SW 1271 (cell line): ENCODE measurements at places on chromosomes 6 and 20.

GRCh38 chr20:54458219-54458618, 17.2 kb upstream of the DOK5 start:
- DNase-seq = no peak

DNA sequence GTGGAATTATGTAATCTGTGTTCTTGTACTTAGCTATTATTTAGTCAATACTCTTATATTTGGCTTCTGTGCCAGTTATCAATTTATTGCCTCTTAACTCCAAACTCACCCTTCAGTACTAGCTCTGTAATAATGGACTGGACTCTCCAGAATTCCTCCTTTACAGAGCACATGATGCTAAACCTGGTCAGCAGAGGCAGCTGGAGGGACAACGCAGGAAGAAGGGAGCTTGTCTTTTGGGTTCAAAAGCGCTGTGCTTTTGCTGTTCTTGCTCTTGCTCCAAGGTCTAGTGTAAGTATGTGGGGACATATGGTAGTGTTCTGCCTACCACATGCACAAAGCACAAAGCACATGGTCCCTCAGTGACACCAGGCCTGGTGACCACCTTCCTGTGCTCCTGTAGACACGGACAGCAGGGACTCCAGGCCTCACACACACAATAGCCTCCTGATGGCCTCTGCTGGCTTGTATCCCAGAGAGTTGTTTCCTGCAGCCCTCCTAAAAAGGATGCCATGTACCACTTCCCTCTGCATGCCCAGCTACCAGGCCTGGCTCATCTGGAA, 46.1 kb downstream of the CHD6 start:
- DNase-seq = no peak

- DNase-seq = no peak
These were observed 60.0 kb upstream of the EZR start for GRCh38 chr6:158879180-158879579.

DNA sequence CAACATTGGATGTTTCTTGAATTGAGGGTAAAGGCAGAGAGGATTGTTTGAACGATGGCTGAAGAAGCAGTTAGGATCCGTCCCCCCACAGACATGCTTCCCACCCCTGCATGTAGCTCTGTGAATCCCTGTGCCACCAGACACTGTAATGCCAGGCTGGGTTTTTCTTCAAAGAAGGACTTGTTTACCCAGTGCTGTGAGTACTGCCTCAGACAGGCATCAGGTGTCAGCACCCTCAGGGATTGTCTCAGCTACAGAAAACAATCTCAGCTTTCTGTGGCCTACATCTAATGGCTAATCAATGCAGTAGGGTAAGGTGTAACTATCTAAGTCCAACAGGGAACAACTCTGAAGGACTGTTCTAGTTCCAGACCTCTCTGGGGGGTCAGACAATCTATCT, 853.0 kb upstream of the EPHA7 start:
- no peak for DNase-seq

DNA sequence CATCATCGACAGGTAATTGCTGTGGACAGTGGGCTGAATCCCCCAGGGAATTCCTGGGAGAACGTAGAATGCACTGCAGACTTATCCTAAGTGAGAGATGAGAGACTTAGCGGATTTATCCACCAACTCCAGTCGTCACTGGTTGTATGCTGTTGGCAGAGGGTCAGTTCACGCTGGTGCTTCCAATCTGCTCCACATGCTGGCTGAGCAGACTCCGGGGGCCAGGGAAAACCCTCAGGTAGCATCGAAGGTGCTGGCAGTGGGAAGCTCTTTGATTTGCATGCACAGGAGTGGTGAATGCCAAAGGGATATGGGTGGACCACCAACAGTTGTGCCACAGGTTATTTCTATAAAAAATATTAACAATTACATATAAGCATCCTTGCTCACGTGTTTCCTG, 20.2 kb downstream of the TTLL9 start:
- no peak for DNase-seq

GRCh38 chr6:43013097-43013842, 476 bp downstream of the MEA1 start:
- no peak for DNase-seq
